ENCODE measurements at places on chromosomes 7 and 10.

- DNase-seq, result no peak
Measured at GRCh38 chr10:16472828-16473227, 36.0 kb downstream of the PTER start.

GRCh38 chr7:41592236-41592635 is 110.7 kb downstream of the INHBA start:
- no peak for DNase-seq

DNA sequence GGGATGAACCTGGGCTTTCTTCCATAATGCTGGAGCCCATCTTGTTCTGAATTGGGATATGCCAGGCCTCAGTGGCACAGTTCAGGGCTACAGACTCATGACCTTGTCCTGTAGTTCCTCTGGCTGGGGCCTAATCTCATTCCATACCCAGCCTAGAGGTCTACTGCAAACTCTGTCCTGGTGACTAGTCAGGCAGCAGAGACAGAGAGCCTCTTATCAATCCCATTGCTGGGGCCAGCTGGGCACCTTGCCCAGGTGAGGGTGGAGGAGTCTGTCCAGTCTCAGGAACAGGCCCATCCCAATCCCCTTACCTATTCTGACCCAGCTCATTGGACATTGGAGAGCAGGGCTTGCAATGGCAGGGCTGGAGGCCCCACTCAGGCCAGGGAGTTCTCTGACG is 28.0 kb upstream of the COMTD1 start:
- DNase-seq, result no peak

DNA sequence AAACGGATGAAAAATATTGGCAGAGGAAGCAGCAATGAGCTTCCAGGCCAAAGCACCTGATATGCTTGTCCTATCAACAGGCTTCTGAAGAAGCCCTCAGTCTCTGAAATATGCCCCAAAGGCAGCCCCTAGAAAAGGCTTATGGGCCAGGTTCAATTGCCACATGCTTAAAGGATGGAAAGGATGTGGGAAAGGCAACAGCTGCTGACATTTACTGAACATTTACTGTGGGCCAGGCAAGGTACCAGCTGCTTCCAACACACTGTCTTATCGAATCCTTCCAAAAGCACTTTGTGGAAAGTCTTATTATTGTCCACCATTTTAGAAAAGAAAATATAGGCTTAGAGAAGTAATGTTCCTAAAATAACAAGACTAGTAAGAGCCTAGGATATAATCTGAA is 56.5 kb downstream of the DOCK4 start:
- no peak for DNase-seq

GRCh38 chr7:80095545-80095944 is 39.1 kb upstream of the GNAI1 start:
- peak; percentile 20 for DNase-seq
